ENCODE measurements at places on chromosomes 7 and 10.

DNA sequence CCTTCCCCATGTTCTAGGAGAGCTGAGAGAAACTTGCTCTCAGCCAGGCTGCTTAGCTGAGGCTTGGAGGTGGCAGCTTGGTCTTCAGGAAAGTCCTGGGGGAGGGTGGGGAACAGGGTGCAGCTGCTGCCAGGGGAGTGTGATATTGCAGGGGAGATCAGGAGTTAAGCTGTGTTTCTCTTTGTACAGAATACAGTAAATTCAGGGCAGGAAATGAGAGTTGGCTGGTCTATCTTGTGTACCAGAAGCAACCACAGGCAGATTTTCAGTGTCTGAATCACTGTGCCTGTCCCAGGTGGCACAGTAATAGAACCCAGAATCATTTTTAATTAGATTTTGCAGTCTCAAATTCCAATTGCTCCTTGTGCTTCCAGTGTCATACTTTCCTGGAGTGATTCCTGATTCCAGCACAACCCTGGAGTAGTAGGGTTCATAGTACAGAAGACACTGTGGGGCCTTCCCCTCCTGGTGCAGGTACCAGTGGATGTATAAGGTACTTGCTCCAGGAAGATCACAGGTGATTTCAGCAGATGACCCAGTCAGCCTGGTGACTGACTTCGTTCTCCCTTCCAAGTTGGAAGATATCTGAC, 94.0 kb upstream of the TARP start:
- DNase-seq = no peak

DNA sequence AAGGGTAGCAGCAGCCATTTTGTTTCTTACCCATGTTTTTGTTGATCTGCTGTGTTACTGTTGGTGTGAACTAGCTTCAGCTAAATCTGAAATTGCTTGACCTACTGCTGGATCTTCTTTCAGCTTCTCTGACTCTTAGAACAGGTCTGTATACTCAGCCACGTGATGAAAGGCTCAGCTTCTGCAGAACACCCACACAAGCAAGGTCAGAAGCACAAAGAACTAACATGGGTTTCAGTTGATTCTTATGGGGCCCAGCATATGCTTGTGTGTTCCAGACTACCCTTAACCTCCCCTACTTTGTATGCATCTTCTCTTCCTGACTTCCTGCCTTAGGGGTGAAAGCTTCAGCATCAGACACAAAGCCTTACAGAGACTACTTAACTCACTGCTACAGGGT, 186.8 kb downstream of the HGF start:
- no peak for DNase-seq

DNA sequence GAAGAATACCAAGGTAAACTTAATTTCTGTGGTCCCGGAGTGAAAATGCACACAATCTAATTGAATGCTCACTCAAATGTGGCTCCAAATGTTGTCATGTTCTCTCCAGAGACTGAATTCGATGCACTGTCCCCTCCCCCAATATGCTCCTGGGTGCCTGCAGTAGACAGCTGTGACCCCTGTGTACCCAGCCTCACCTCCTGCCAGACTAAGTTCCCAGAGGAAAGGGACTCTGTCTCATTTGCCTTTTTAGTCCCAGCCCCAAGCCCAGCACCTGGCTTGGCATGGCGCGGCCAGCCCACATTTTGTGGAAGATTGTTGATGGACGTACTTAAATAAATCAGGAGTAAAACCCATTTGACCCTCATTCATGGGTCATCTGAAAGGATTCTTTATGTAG, 21.8 kb upstream of the FIGNL1 start:
- DNase-seq = no peak

DNA sequence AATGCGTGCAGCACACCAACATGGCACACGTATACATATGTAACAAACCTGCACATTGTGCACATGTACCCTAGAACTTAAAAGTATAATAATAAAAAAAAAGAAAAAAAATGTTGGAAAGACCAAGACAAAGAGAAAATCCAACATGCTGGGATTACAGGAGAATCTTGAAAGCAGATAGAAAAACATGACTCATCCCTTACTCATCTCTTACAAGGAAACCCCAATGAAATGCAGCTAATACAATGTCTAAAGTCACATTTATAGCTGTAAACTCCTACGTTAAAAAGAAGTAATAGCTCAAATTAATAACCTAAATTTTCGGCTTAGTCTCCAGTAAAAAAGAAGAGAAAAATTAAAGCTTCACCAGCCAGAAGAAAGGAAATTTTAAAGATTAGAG, 47.5 kb upstream of the DGKB start:
- no peak for DNase-seq

- no peak for DNase-seq
Observed at GRCh38 chr7:27200761-27201579, 1.1 kb upstream of the HOXA13 start.

DNA sequence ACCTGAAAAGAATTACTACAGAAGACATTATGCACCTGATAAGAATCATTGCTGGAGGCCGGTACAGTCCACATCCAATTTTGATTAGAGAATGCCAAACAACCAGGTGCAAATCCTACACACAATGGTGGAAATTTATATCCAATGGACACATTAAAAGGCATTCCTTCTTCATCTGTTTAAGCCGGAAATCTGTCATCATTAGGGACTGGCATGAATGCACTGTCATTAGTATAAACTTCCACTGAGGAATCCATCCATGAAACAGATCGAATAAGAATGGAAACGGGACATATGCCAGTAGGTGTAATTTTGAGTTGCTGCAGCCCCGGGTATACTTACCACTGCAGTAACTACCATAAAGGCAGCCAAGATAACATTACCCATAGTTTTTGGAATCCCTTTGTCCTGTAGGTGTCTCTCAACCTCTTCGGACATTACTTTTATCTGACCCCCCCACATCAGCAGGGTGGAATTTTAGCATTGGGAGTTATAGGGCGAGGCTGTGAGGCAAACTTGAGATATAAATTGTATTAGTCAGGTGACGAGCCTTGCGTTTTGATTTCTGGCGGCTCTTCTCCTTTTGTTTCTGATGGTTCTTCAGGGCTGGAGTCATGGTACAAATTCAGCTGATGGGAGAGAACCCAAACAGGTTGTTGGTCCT, 36.5 kb upstream of the AKR1C2 start:
- DNase-seq = no peak

- no peak for DNase-seq
Observed at GRCh38 chr10:32891261-32891660, 66.8 kb downstream of the ITGB1 start.

DNA sequence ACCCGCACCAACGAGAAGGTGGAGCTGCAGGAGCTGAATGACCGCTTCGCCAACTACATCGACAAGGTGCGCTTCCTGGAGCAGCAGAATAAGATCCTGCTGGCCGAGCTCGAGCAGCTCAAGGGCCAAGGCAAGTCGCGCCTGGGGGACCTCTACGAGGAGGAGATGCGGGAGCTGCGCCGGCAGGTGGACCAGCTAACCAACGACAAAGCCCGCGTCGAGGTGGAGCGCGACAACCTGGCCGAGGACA, 1.6 kb downstream of the VIM start:
- no peak for DNase-seq

DNA sequence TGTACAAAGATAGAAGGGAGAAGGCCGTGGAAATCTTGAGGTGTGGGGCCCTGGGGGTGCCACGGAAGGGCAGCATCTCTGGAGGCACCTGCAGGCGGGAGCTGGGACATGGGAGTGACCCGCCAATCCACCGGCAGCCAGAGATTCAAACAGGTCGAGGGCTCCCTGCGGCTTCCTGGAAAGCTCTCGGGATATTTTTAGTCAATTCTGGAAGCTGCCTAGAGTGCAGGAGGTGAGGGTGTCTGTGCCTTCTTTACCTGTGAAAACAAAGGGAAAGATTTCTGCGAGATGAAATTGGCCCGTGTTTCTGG, 16.6 kb downstream of the MNX1 start:
- no peak for DNase-seq
